ENCODE measurements at places on chromosomes 1 and 21. TPM values are rescaled to one million over a fixed set of nuclear protein-coding genes. Genes with fewer than 3 reads are reported as not detected.

GRCh38 chr1:233333086-233333485, 5.6 kb downstream of the MAP3K21 start:
- peaks cover 6% of the 10 kb centered on the region for H3K4me1 ChIP-seq
- no peak overlapping the region for H3K27ac ChIP-seq
- H3K36me3 ChIP-seq = no peaks in the 10 kb centered on the region
- no peak for DNase-seq
- peaks cover 3% of the 10 kb centered on the region for H3K27me3 ChIP-seq

DNA sequence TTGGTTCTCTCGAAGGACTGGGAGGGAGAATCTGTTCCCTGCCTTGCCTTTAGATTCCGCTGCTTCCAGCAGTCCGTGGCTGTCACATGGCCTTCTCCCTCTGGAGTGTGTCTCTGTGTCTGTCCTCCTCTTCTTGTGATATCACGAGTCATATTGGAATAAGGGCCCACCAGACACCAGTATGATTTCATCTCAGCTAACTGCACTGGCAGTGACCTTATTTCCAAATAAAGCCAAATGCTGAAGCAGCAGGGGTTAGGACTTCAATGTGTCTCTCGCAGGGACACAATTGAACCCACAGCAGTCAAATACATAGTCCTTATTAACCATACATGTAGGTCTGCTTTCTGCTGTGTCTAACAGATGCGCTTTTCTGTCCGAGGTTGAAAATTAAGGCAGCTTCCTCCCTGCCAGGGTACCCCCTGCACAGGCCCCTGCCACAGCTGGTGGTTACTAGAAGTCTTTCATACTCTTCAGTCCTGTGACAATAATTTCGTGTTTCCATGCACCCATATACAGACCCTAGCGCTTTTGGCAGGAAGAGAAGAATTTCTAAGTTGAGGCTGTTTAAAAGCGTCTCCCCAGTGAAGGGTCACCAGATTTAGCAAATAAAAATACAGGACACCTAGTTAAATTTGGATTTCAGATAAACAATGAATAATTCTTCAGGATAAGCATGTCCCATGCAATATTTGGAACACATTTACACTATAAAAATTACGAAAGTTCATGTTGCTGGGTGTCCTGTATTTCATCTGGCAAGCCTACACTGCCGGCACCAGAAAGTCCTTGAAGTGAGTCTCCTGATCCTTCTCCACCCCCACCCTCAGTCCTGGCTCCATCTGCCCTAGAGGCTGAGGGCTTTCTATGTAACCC, 182.1 kb downstream of the ETS2 start:
- H3K4me3 ChIP-seq = no peak overlapping the region
- H3K36me3 ChIP-seq = no peaks in the 10 kb centered on the region
- DNase-seq = no peak
- H3K4me1 ChIP-seq = peaks cover 10% of the 10 kb centered on the region
- H3K27me3 ChIP-seq = peaks cover 12% of the 10 kb centered on the region
- H3K27ac ChIP-seq = no peak overlapping the region

The PCAT6 gene
- 1.6 TPM for total RNA-seq

The FOXO6 gene
- 0.15 TPM for total RNA-seq

The SUSD4 gene
- total RNA-seq = not detected

The SPATA46 gene
- total RNA-seq = not detected

DNA sequence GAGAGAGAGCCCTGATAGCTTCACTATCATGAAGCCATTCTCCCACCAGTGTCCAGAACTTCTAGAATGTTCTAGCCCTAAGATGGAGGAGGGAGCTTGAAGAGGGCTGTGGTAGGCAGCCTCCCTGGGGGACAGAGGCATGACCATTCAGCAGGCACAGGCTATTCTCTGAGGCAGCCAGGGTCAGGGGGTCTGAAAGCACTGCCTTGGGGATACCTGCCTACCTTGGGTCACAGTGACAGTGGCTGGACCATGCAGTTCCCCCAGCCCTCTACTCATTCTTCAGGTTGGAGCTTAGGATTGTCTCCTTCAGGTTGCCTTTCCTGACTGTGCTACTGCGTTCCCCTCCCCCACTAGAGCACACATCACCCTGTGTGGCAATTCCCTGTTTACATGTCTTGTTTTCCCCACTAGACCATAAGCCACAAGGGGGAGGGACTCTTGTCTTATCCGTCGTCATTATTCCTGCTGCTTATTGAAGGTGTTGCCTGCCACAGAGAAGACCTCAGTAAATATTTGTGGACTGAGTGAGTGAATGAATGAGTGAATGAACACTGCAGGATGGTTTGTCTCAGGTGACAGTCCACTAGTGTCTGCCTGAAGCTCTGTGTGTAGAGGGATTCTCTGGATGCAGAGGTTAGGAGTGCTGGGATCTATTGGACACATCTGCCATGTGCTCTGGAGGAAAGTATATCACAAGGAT, 5.2 kb downstream of the ZDHHC18 start:
- H3K4me1 ChIP-seq = peaks cover 60% of the 10 kb centered on the region
- no peak for DNase-seq
- peak overlapping the region; percentile 25 for H3K27ac ChIP-seq
- H3K36me3 ChIP-seq = peaks cover 1% of the 10 kb centered on the region
- H3K27me3 ChIP-seq = no peaks in the 10 kb centered on the region
- H3K4me3 ChIP-seq = no peak overlapping the region

DNA sequence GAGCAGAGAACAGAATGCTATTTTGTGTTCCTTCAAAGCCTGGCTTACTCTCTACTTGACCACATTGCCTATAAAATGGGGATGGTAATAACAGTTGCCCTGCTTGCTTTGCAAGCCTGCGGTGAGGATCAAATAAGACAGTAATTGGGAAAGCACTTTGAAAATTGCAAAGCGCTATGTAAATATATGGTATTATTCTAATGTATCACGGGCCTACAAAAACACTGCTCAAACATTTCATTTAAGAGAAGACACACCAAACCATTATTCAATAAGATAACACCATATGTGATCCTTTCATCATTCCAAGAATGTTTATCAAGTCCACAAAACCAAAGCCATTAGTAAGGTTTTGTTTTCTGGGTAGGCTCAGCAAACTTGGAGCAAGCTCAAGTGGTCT, 208.4 kb downstream of the ROR1 start:
- no peak overlapping the region for H3K4me3 ChIP-seq
- H3K4me1 ChIP-seq = no peaks in the 10 kb centered on the region
- no peaks in the 10 kb centered on the region for H3K36me3 ChIP-seq
- no peaks in the 10 kb centered on the region for H3K27me3 ChIP-seq
- H3K27ac ChIP-seq = no peak overlapping the region

- H3K4me1 ChIP-seq = peaks cover 12% of the 10 kb centered on the region
- H3K27ac ChIP-seq = no peak overlapping the region
- no peak overlapping the region for H3K4me3 ChIP-seq
- no peak for DNase-seq
- no peaks in the 10 kb centered on the region for H3K36me3 ChIP-seq
- H3K27me3 ChIP-seq = peaks cover 9% of the 10 kb centered on the region
These were observed 32.7 kb downstream of the TTC39A start for GRCh38 chr1:51297401-51298321.

The NUP210L gene
- 0.15 TPM for total RNA-seq

DNA sequence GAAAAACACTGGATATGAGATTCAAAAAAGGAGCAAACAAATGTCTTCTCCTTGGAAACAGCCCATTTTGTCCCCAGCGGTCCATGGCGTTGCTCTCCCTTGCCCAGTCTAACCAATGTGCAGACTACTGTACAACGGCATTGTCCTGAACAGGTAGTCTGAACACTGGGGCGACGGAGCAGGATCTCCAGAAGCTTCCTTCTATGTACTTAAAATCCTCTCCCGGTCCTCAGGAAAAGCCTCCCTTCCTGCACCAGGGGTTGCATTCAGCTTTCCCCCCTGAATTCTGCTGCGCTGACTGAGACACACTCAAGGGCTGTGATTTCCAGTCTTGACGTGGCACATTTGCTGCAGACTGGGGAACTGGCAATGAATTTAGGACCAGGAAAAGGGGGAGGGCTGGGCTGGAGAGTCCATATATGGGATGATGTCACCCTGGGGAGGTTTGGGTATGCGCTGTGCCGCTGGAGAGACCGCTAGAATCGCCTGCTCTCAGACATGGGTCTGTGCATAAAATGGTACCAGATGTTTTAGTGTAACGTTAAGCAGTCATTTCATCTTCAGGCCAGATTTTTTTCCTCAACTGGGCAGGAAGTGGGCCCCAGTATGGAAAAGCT, 275.9 kb upstream of the C1orf105 start:
- H3K27me3 ChIP-seq = no peaks in the 10 kb centered on the region
- no peak overlapping the region for H3K4me3 ChIP-seq
- no peak overlapping the region for H3K27ac ChIP-seq
- no peaks in the 10 kb centered on the region for H3K4me1 ChIP-seq
- DNase-seq = no peak

The MYOG gene
- total RNA-seq = not detected

GRCh38 chr1:181398544-181398943, 84.8 kb upstream of the CACNA1E start:
- H3K27ac ChIP-seq = no peak overlapping the region
- no peaks in the 10 kb centered on the region for H3K4me1 ChIP-seq
- no peak overlapping the region for H3K4me3 ChIP-seq
- no peaks in the 10 kb centered on the region for H3K36me3 ChIP-seq
- H3K27me3 ChIP-seq = no peaks in the 10 kb centered on the region

- DNase-seq = no peak
- H3K4me3 ChIP-seq = no peak overlapping the region
- H3K36me3 ChIP-seq = no peaks in the 10 kb centered on the region
- H3K27me3 ChIP-seq = no peaks in the 10 kb centered on the region
- H3K27ac ChIP-seq = no peak overlapping the region
These were observed 184.6 kb upstream of the OLFM3 start for GRCh38 chr1:102181341-102181740.

DNA sequence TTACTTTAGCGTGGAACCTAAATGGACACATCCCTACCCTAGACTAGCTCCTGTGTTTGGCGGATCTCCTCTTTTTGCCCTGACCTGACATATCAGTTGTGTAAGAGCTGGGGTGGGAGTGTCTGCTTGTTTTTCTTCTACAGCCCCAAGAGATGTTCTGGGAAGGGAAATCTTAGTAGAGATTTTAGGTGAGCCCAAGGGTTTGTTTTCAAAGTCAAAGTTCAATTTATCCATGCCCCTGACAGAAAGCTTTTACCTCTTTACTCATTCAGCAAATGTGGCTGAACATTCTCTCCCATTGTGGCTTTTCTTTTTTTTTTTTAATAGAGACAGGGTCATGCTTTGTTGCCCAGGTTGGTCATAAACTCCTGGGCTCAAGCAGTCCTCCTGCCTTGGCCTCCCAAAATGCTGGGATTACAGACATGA, 7.3 kb upstream of the TARS2 start:
- no peak overlapping the region for H3K27ac ChIP-seq
- no peaks in the 10 kb centered on the region for H3K27me3 ChIP-seq
- DNase-seq = no peak
- H3K36me3 ChIP-seq = no peaks in the 10 kb centered on the region
- no peaks in the 10 kb centered on the region for H3K4me1 ChIP-seq

DNA sequence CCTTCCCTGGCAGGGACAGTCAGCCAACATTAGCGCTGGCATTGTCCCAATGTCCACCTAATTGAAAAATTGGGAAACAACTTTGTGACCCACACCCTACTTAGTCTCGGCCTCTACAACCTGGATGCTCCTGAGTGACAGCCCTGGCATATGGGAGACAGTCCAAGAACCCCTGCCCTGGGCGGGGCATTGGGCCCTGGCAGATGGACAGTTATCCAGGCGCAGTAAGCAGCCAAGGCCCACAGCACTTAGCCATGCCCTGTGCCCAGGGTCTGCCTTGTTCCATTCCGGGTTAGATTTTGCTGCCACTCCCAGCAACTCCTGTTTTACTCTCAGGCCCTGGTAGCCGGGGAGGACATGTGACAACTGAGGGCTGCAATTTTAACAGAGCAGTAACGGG, 50.3 kb downstream of the NFASC start:
- no peak overlapping the region for H3K4me3 ChIP-seq
- peaks cover 3% of the 10 kb centered on the region for H3K27me3 ChIP-seq
- no peaks in the 10 kb centered on the region for H3K36me3 ChIP-seq
- no peak for DNase-seq
- H3K4me1 ChIP-seq = no peaks in the 10 kb centered on the region

DNA sequence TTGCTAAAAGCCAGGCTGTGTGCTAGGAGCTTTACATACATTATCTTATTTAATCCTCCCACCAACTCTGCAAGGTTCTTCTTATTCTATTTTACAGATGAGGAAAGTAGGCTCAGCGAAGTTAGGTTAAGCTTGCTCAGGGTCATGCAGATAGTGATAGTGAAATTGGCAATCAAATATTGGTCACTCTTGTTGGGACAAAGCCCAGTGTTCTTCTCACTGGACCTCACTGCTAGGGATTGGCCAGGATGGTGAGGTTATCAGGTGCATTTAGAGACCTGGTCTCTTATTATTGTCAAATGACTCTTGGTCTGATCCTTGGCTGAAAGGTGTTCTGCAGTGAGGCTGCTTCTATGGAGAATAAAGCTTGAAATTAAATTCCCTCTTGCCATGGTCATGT, 145.1 kb downstream of the CNIH3 start:
- H3K36me3 ChIP-seq = no peaks in the 10 kb centered on the region
- H3K27me3 ChIP-seq = no peaks in the 10 kb centered on the region
- DNase-seq = no peak
- H3K27ac ChIP-seq = no peak overlapping the region
- no peak overlapping the region for H3K4me3 ChIP-seq
- H3K4me1 ChIP-seq = no peaks in the 10 kb centered on the region

GRCh38 chr1:155010211-155010918, 7.8 kb downstream of the ZBTB7B start:
- no peak overlapping the region for H3K4me3 ChIP-seq
- DNase-seq = no peak
- H3K27ac ChIP-seq = no peak overlapping the region
- H3K27me3 ChIP-seq = no peaks in the 10 kb centered on the region

The IVL gene
- total RNA-seq = not detected
